ENCODE measurements at places on chromosomes 12 and 14. TPM values are rescaled to one million over a fixed set of nuclear protein-coding genes. Genes with fewer than 3 reads are reported as not detected.
A peak's percentile ranks its signal among the peaks of the same experiment; 100 is the strongest.

- H3K27me3 ChIP-seq, result no peaks in the 10 kb centered on the region
- no peak overlapping the region for H3K27ac ChIP-seq
- no peaks in the 10 kb centered on the region for H3K4me1 ChIP-seq
- H3K36me3 ChIP-seq, result no peaks in the 10 kb centered on the region
- H3K4me3 ChIP-seq, result no peak overlapping the region
Measured at GRCh38 chr14:94306047-94306978, 13.2 kb upstream of the SERPINA10 start.

Gene KRT72
- 0.40 TPM for total RNA-seq

GRCh38 chr12:52006726-52007157 lies at the start of gene TAMALIN:
Gene TAMALIN (plus strand): TSS chr12:52006946. CDS start chr12:52007020, 74 bp downstream.
- peak; percentile 80 for DNase-seq
- peaks cover 6% of the 10 kb centered on the region for H3K36me3 ChIP-seq
- peaks cover 32% of the 10 kb centered on the region for H3K4me1 ChIP-seq
- H3K4me3 ChIP-seq, result peak within 1 kb of the TSS; percentile 87
- H3K27me3 ChIP-seq, result peaks cover 14% of the 10 kb centered on the region
- peak within 1 kb of the TSS; percentile 85 for H3K27ac ChIP-seq

DNA sequence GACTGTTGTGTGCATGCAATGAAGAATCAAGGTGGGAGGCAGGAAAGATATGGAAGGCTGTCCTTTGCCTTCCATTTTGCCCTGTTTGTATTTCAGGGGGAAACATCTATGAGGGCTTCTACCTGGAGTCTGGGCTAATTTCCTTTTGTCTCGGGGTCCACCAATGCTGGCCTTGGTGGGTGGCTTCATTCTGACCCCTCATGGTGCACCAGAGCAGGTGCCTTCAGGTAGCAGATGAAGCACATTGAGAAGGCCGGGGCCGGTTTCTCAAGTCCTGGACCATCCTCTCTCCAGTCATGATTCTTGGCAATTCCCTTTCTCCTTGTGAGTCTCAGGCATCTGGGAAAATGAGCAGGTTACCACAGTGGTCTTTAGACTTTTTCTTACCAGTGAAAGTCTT lies 47.2 kb downstream of the RPH3A start:
- no peak overlapping the region for H3K27ac ChIP-seq
- H3K27me3 ChIP-seq, result peaks cover 21% of the 10 kb centered on the region
- no peak overlapping the region for H3K4me3 ChIP-seq
- no peaks in the 10 kb centered on the region for H3K4me1 ChIP-seq

GRCh38 chr12:68612697-68613096 lies 2.0 kb downstream of the RAP1B start:
- peak overlapping the region; percentile 96 for H3K27ac ChIP-seq
- peak overlapping the region; percentile 96 for H3K4me3 ChIP-seq
- peaks cover 55% of the 10 kb centered on the region for H3K36me3 ChIP-seq
- H3K4me1 ChIP-seq, result peaks cover 50% of the 10 kb centered on the region
- no peak for DNase-seq

DNA sequence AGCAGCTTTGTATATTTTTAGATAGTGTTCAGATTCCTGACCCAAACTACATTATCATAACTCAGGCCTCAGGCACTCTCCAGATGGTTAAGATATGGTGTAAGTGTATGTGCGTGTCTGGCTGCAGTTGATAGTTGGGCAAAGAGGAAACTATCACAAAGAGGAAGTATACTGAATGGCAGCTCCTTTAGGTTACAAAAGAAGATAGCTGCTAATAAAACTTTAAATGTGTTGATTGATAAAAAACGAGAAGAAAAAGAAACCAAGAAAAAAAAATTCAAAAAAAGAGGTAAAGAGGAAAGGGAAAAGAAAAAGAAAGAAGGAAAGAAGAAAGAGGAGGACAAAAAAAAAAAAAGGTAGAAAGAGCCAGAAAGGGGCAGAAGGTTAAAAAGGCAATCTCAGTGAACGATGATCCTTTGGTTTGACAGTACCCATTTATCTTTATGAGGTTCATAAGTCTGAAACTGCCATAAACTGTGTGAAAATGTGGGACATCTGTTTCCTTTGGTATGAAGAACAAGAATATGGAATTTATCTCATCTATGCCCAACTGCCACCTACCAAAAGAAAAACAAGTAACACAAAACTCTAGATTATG lies 42.2 kb downstream of the TAOK3 start:
- no peak overlapping the region for H3K27ac ChIP-seq
- DNase-seq, result no peak
- H3K27me3 ChIP-seq, result no peaks in the 10 kb centered on the region
- H3K36me3 ChIP-seq, result peaks cover 30% of the 10 kb centered on the region
- no peak overlapping the region for H3K4me3 ChIP-seq

GRCh38 chr12:93126069-93126474 lies 197.0 kb upstream of the EEA1 start:
- H3K4me3 ChIP-seq, result no peak overlapping the region
- H3K4me1 ChIP-seq, result no peaks in the 10 kb centered on the region
- DNase-seq, result no peak
- no peaks in the 10 kb centered on the region for H3K36me3 ChIP-seq
